Large intestine (tissue), 12 donors: ENCODE measurements at places on chromosomes 1 and 21. TPM values are rescaled to one million over a fixed set of nuclear protein-coding genes. Genes with fewer than 3 reads are reported as not detected.

OR2T35 gene
- not detected for polyA plus RNA-seq

KCNJ9 gene
- polyA plus RNA-seq = 0.36 TPM

SH3BGR gene
- polyA plus RNA-seq = 4.1 TPM

MIXL1 gene
- 0.28 TPM for polyA plus RNA-seq

GRCh38 chr1:247434005-247434404, 18.0 kb downstream of the NLRP3 start:
- no peak for DNase-seq

DYNLT5 gene
- 3.3 TPM for polyA plus RNA-seq

GRCh38 chr1:160082926-160083325, 1.6 kb downstream of the KCNJ9 start:
- DNase-seq = no peak

GBP4 gene
- polyA plus RNA-seq = 8.9 TPM

DNA sequence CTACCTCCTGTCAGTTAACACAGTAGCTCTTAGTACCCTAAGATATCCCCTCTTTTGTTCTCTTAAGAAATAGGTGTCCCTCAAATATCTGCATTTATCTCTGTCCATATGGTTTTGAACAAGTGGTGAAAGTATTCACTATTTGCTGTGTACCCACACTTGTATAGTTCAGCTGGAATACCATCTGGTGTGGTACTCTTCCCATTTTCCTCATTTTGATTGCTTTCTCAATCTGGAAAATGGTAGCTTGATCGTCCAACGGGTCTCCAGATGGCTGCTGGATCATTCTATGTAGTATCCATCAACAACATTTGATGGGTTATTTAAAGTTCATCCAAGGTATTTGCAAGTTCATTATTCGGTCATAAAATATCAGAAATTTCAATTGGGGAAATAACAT, 100.3 kb upstream of the DPYD start:
- DNase-seq = no peak
